ENCODE measurements at places on chromosomes 11 and 22. TPM values are rescaled to one million over a fixed set of nuclear protein-coding genes. Genes with fewer than 3 reads are reported as not detected.
A peak's percentile ranks its signal among the peaks of the same experiment; 100 is the strongest.

GRCh38 chr11:33110083-33110482 is 51.2 kb downstream of the CSTF3 start:
- no peak for DNase-seq

DNA sequence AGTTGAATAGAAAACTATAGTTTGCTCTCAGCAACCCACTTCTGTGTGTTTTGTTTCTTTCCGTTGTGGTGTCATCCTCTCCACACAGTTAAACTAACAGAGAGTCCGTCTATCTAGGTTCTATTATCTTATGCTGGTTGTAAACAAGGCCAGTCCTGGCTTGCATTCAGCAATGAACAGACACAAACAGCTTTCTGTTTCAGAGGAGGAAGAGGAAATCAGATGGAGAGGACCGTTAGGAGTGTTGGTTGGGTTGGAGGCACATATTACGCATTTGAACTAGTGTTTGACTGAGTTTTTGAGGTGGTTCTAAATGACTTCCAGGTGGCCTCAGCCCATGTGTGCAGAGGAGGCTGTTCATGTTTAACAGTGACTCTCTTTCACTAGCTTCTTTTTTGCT is 129.5 kb upstream of the SORL1-AS1 start:
- no peak for DNase-seq

GRCh38 chr11:19918302-19919049 is 205.8 kb downstream of the NAV2 start:
- DNase-seq, result no peak

DNA sequence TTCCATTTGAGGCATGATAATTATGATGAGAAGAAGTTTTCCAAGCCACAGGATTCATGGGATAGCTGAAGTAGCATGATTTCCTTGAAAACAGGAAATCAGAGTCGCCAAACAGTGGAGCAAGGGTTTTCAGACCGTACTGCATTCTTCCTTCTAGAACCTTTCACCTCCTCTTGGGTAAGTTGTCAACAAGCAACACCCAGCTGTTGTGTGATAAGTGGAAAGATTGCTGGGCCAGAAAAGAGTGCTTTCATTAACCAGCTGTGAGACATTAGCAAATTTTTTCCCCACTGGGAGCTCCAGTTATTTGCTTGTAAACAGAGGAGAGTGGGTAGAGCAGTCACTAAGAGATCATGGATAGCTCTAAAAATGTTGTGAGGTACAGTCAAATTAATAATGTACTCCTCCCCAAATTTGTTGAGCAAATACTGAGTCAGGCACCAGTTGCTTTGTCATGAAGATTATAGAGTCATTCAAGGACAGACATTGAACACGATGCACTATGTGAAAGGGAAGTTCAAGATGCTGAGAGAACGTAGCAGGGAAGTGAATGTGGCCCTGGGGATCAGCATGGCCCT is 11.7 kb upstream of the MPEG1 start:
- peak; percentile 40 for DNase-seq

Gene ATP5MG
- total RNA-seq, result 227 TPM
